ENCODE measurements at places on chromosomes 1 and 21.

- DNase-seq, result no peak
Observed at GRCh38 chr1:51484591-51484990, 34.5 kb downstream of the EPS15 start.

DNA sequence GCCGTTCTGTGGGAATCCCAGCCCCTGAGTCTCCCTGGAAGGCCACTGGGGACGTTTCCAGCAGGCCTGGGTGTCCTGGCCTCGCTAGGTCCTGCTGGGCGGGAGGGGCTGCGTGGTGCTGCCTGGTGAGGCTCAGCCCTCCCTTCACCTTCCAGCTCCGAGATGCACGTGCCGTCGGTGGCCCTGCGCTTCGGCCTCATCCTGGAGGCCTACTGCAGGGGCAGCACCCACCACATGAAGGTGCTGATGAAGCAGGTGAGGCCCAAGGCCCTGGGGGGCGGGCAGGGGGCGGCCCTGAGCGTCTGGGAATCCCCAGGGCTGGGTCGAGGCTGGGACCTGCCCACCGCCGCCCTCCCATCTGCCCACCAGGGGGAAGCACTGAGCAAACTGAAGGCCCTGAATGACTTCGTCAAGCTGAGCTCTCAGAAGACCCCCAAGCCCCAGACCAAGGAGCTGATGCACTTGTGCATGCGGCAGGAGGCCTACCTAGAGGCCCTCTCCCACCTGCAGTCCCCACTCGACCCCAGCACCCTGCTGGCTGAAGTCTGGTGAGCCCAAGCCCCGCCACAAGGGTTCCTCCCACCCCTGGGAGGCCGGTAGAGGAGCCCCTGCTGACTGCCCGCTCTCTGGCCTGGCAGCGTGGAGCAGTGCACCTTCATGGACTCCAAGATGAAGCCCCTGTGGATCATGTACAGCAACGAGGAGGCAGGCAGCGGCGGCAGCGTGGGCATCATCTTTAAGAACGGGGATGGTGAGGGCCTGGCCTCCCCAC, 70.3 kb downstream of the PIK3CD start:
- DNase-seq, result no peak

DNA sequence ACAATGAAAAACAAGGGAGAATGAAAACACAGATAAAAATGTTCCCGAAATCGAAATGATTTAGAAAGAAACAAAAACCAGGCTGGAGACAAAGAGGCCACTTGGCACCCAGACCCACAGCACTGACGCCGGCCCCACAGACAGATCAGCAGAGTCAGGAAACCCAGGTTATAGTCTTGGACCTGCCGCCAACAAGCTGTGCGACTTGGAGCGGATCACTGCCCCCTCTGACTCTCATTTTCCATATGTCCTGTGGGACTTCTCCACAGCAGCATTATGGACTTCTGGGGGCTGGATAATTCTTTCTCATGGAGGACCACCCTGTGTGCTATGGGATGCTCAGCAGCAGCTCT, 72.4 kb downstream of the MATN1 start:
- no peak for DNase-seq

GRCh38 chr1:114238053-114238452, 84.4 kb upstream of the SYT6 start:
- DNase-seq, result no peak

GRCh38 chr1:119002028-119002686, 14.0 kb upstream of the TBX15 start:
- DNase-seq, result peak; percentile 52

GRCh38 chr1:236129306-236129705, 13.0 kb upstream of the GPR137B start:
- no peak for DNase-seq

All from inflammatory macrophage treated with lipopolysaccharide for 1 hour (primary cell).